Aortic smooth muscle cell (primary cell): ENCODE measurements at places on chromosomes 1 and 21. TPM values are rescaled to one million over a fixed set of nuclear protein-coding genes. Genes with fewer than 3 reads are reported as not detected.

Gene ITGB2
- total RNA-seq, result 0.06 and 0.13 TPM in 2 replicates

Gene C1orf226
- under 0.01 TPM in 2 replicates for total RNA-seq

Gene SLAMF9
- total RNA-seq, result 0.44 and 1.2 TPM in 2 replicates

Gene SV2A
- total RNA-seq, result 5.8 and 7.5 TPM in 2 replicates

Gene MROH7
- total RNA-seq, result 0.75 and 0.79 TPM in 2 replicates

Gene ZNF648
- total RNA-seq, result not detected in 2 replicates

Gene CD84
- under 0.01 TPM in 1 of 2 replicates, not detected in the other for total RNA-seq

Gene AGT
- 1.3 and 1.5 TPM in 2 replicates for total RNA-seq

Gene TINAGL1
- 212 and 291 TPM in 2 replicates for total RNA-seq

Gene HFM1
- total RNA-seq, result 0.06 and 0.13 TPM in 2 replicates

Gene AXDND1
- total RNA-seq, result 0.26 and 0.68 TPM in 2 replicates

Gene LENEP
- total RNA-seq, result 0.66 and 0.99 TPM in 2 replicates

Gene CIART
- total RNA-seq, result 8.9 and 9.6 TPM in 2 replicates

Gene ABCG1
- total RNA-seq, result 2.1 and 3.3 TPM in 2 replicates

Gene FCRL6
- total RNA-seq, result not detected in 2 replicates

Gene HCRTR1
- 0.26 TPM in 1 of 2 replicates, not detected in the other for total RNA-seq

Gene TBX15
- total RNA-seq, result 0.25 and 1.6 TPM in 2 replicates

Gene VCAM1
- 0.66 and 12.7 TPM in 2 replicates for total RNA-seq

Gene IL10
- total RNA-seq, result 0.13 TPM in 1 of 2 replicates, not detected in the other

Gene KMO
- 0.06 and 0.53 TPM in 2 replicates for total RNA-seq

Gene SPAG17
- not detected in 2 replicates for total RNA-seq

Gene RUNX3
- total RNA-seq, result not detected in 2 replicates

Gene SLC44A3
- 1.7 TPM in 2 replicates for total RNA-seq

Gene CNTN2
- total RNA-seq, result not detected in 2 replicates

Gene DCDC2B
- total RNA-seq, result not detected in 2 replicates

Gene CENPF
- 35.3 and 43.2 TPM in 2 replicates for total RNA-seq

Gene PROK1
- not detected in 2 replicates for total RNA-seq

Gene DNASE2B
- total RNA-seq, result not detected in 2 replicates

Gene HES2
- 0.75 and 0.92 TPM in 2 replicates for total RNA-seq

Gene SELL
- 0.79 and 0.81 TPM in 2 replicates for total RNA-seq

Gene HMCN1
- total RNA-seq, result 151 and 368 TPM in 2 replicates

Gene PCAT6
- total RNA-seq, result 0.25 TPM in 1 of 2 replicates, not detected in the other

Gene PCBP3
- total RNA-seq, result 0.06 and 0.13 TPM in 2 replicates

Gene TIE1
- total RNA-seq, result 12.3 and 16.9 TPM in 2 replicates

Gene NEXN
- 11.2 and 26.5 TPM in 2 replicates for total RNA-seq

Gene TLCD4
- total RNA-seq, result 0.79 and 0.99 TPM in 2 replicates

Gene ORC1
- 2.7 and 5.7 TPM in 2 replicates for total RNA-seq

Gene ERG
- total RNA-seq, result 16.0 and 59.9 TPM in 2 replicates
